ENCODE measurements at places on chromosomes 1 and 21. TPM values are rescaled to one million over a fixed set of nuclear protein-coding genes. Genes with fewer than 3 reads are reported as not detected.
A peak's percentile ranks its signal among the peaks of the same experiment; 100 is the strongest.

DNA sequence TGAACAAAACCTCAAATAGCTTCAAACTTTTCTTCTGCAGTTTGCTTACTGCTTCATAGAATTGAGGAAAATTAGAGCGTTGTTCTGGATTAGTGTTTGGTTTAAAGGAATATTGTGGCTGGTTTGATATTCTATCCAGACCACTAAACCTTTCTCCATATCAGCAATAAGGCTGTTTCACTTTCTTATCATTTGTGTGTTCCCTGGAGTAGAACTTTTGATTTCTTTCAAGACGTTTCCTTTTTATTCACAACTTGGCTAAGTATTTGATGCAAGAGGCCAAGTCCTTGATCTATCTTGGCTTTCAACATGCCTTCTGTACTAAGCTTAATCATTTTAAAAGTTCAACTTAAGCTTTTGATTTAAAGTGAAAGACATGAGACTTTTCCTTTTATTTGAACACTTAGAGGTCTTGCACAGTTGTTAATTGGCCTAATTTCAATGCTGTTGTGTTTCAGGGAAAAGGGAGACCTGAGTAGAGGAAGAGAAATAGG lies 359.1 kb downstream of the S1PR1 start:
- peaks cover 11% of the 10 kb centered on the region for H3K27me3 ChIP-seq
- H3K4me3 ChIP-seq: no peak overlapping the region
- H3K4me1 ChIP-seq: no peaks in the 10 kb centered on the region
- no peaks in the 10 kb centered on the region for H3K36me3 ChIP-seq
- no peak for DNase-seq
- no peak overlapping the region for H3K27ac ChIP-seq

- H3K4me3 ChIP-seq: no peak overlapping the region
- H3K4me1 ChIP-seq: no peaks in the 10 kb centered on the region
- no peak for DNase-seq
- no peak overlapping the region for H3K27ac ChIP-seq
- H3K36me3 ChIP-seq: no peaks in the 10 kb centered on the region
- peaks cover 34% of the 10 kb centered on the region for H3K27me3 ChIP-seq
These were observed 50.4 kb upstream of the F3 start for GRCh38 chr1:94591823-94592570.

DNA sequence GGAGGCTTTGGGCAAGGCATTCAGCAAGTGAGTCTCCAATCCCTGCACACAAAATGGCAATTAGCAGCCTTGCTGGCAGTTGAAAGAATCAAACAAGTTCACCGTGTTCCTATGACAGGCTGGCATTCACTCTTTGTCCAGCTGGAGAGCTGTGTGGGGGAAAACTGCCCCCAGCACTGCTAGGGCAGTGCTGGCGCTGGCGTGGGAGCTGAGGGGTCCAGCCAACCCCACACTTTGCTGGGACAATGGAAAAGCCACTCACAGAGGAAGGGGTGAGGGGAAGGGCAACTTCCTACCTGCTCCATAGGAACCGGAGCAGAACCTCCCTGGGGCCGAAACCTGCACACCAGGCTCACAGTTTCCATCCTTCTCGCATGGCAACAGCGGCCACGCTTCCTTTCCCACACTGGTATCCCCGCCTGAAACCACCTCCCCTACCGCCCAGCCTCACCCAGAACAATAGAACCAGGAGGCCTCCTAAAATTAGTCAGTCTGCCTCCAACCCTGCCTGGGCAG lies 26.7 kb upstream of the KCNN3 start:
- H3K4me1 ChIP-seq: no peaks in the 10 kb centered on the region
- H3K27ac ChIP-seq: no peak overlapping the region
- no peaks in the 10 kb centered on the region for H3K36me3 ChIP-seq
- H3K27me3 ChIP-seq: peaks cover 19% of the 10 kb centered on the region
- H3K4me3 ChIP-seq: no peak overlapping the region

- no peaks in the 10 kb centered on the region for H3K36me3 ChIP-seq
- H3K27me3 ChIP-seq: peaks cover 1% of the 10 kb centered on the region
- DNase-seq: peak; percentile 68
These were observed 36.2 kb upstream of the IPO9 start for GRCh38 chr1:201792534-201793305.

DNA sequence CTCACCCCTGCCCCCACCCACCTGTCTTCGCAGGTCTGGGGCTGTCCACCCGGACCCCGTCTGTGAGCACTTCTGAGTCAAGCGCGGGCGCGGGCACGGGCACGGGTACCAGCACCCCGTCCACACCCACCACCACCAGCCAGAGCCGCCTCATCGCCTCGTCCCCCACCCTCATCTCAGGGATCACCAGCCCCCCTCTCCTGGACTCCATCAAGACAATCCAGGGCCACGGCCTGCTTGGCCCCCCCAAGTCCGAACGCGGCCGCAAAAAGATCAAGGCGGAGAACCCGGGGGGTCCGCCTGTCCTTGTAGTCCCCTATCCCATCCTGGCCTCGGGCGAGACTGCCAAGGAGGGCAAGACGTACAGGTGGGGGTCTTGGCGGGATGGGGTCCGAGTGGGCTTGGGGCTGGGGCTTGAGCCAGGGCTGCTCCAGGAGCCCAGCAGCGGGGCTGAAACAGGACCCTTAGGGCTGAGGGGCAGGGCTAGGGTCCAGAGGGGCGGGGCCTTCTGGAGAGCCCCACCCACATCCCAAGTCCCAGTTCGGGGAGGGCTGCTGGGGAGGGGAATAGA lies 23.9 kb downstream of the ZNF362 start:
- no peak overlapping the region for H3K27ac ChIP-seq
- DNase-seq: no peak
- H3K4me3 ChIP-seq: no peak overlapping the region
- no peaks in the 10 kb centered on the region for H3K27me3 ChIP-seq

GRCh38 chr1:57393058-57393584 lies 30.7 kb downstream of the DAB1 start:
- H3K27me3 ChIP-seq: peaks cover 15% of the 10 kb centered on the region
- no peaks in the 10 kb centered on the region for H3K4me1 ChIP-seq
- DNase-seq: no peak
- H3K4me3 ChIP-seq: no peak overlapping the region

- H3K4me1 ChIP-seq: peaks cover 19% of the 10 kb centered on the region
- peaks cover 20% of the 10 kb centered on the region for H3K36me3 ChIP-seq
- no peak overlapping the region for H3K4me3 ChIP-seq
These were observed 76.4 kb downstream of the UBE4B start for GRCh38 chr1:10108948-10109708.

Gene TMPRSS3
- total RNA-seq: 0.19 TPM

Gene CLCA2
- not detected for total RNA-seq

DNA sequence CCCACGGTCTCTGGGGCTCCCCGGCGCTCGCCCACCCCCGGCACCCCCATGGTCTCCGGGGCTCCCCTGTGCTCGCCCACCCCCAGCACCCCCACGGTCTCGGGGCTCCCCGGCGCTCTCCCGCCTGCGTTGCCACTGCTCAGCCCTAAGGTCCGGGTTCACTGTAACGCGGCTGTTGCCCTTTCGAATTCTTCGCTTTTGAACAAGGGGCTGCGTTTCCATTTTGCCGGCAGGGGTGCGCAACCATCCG lies 5.2 kb upstream of the FTCD start:
- H3K27ac ChIP-seq: no peak overlapping the region
- H3K4me3 ChIP-seq: no peak overlapping the region
- H3K4me1 ChIP-seq: no peaks in the 10 kb centered on the region
- H3K27me3 ChIP-seq: peaks cover 7% of the 10 kb centered on the region
- DNase-seq: peak; percentile 39

DNA sequence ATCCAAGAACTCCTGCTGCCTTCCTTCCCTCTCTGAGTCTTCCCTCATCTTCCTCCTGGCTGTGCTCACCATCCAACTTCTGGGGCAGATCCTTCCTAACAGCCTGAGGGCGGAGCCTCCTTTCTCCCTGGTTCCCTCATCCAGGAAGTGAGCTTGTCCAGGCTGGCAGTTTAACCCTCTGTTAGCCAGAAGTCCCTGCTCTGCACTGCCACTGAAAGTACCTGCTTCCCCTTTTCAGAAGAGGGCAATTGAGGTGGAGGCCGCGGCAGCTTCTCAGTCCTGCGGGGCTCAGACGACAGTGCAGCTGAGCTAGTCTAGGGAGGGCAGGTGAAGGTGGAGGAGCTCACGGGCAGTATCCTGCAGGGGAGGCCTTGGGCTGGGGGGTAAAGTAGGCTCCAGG lies 149.1 kb downstream of the FCRL5 start:
- H3K36me3 ChIP-seq: no peaks in the 10 kb centered on the region
- no peak overlapping the region for H3K4me3 ChIP-seq
- no peak for DNase-seq
- peaks cover 4% of the 10 kb centered on the region for H3K27me3 ChIP-seq
- H3K27ac ChIP-seq: peak overlapping the region; percentile 63

- no peak for DNase-seq
- H3K27me3 ChIP-seq: no peaks in the 10 kb centered on the region
- H3K27ac ChIP-seq: no peak overlapping the region
- no peaks in the 10 kb centered on the region for H3K4me1 ChIP-seq
These were observed 52.7 kb downstream of the TRMT1L start for GRCh38 chr1:185104083-185104482.

DNA sequence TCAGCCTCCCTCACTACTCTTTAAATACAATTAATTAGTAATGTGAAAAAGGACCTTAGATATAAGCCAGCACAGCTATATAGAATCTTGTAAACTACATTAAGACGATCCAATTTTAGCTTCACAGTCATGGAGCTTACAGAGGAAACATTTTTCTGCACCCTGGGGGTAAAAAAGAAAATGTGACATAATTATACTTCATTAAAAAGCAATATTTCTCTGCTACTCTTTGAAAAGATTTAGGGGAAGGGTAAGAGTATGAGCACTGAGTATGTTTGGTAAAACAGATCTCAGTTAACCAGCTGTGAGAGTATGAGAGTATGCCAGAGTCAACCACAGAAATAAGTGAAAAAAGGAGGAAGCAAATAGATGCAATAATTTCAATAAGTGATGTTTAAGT lies 1415.9 kb downstream of the PLA2G4A start:
- H3K4me3 ChIP-seq: no peak overlapping the region
- no peaks in the 10 kb centered on the region for H3K4me1 ChIP-seq
- no peaks in the 10 kb centered on the region for H3K27me3 ChIP-seq
- H3K27ac ChIP-seq: no peak overlapping the region
- no peaks in the 10 kb centered on the region for H3K36me3 ChIP-seq

GRCh38 chr1:202034683-202035462 lies 24.5 kb downstream of the ELF3 start:
- no peaks in the 10 kb centered on the region for H3K36me3 ChIP-seq
- H3K27ac ChIP-seq: no peak overlapping the region
- no peak for DNase-seq
- H3K4me3 ChIP-seq: no peak overlapping the region

DNA sequence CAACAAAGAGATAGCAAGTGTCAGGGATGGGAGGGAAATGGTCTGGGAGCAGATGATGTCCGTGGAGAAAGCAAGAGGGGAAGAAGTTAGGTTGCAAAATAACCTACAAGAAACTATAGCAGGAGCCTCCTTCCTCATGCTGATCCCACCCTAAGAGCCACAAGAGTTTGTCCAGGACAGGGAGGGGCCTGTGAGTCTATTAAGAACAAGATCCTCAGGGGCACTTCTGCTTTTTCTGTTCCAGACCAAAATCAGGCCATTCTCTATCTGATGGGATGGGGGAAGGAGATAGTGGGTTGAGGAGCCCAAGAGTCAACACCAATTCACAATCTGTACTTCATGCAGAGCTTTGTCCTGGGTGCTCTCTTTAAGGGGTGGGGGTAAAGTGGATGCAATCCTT lies 7.7 kb upstream of the ATP1A4 start:
- no peak overlapping the region for H3K4me3 ChIP-seq
- no peaks in the 10 kb centered on the region for H3K4me1 ChIP-seq
- H3K27me3 ChIP-seq: peaks cover 40% of the 10 kb centered on the region
- no peaks in the 10 kb centered on the region for H3K36me3 ChIP-seq
- no peak for DNase-seq

Data from natural killer cell treated with Interleukin-12 subunit alpha and Interleukin-12 subunit beta and Interleukin-15 and Interleukin-18, amount 100 ng/mL, for 72 hours (primary cell).